ENCODE measurements at places on chromosomes 3 and 15. TPM values are rescaled to one million over a fixed set of nuclear protein-coding genes. Genes with fewer than 3 reads are reported as not detected.

Gene ROPN1
- total RNA-seq: 0.42 TPM

DNA sequence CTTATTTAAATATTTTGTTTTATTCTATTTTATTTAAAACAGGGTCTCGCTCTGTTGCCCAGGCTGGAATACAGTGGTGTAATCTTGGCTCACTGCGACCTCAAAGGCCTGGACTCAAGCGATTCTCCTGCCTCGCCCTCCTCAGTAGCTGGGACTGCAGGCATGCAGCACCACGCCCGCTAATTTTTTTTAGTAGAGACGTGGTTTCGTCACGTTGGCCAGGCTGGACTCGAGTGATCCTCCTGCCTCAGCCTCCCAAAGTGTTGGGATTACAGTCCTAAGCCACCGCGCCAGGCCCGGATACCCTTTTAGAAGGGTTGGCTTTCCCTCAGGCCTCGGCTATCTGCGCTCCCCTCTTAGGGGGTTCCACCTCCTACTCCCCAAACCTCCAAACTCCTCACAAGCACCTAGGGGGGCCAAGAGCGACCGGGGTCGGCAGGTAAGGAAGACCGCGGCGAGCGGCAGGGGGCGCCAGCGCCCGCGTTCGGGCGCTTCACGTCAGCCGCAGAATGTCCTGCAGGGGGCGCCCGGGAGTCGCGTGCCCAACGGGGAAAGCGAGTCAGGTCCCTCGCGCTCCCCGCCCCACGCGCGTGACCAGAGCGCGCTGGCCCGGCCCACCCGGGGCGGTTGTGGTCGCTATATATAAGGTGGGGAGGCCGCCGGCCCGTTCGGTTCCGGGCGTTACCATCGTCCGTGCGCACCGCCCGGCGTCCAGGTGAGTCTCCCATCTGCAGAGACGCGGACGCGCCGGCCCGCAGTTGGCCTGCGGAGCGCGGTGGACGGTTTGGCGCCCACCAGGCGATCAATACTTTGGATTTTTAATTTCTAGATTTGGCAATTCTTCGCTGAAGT lies 51.8 kb upstream of the GATM start:
- DNase-seq: peak; percentile 79

DNA sequence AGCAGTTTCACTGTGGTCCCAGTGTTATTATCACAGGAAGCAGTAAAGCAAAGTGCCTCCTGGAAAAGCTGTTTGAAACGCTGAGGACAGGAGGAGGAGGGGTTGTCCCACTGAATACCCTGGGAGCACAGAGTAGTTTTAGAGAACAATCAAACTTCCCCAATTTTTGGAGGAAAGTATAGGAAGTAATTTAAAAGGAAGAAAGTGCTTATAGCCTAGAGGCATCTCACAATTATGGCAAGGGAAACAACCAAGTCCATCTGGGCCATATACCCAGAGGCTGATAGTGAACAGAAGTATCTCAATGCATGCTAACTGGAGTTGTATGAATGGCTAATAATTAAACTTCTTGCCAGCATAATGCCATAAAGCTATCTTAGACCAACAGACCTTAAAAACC lies 137.2 kb upstream of the EPHA6 start:
- no peak for DNase-seq

- no peak for DNase-seq
These were observed 65.2 kb upstream of the UBE2E1 start for GRCh38 chr3:23740517-23740965.

DNA sequence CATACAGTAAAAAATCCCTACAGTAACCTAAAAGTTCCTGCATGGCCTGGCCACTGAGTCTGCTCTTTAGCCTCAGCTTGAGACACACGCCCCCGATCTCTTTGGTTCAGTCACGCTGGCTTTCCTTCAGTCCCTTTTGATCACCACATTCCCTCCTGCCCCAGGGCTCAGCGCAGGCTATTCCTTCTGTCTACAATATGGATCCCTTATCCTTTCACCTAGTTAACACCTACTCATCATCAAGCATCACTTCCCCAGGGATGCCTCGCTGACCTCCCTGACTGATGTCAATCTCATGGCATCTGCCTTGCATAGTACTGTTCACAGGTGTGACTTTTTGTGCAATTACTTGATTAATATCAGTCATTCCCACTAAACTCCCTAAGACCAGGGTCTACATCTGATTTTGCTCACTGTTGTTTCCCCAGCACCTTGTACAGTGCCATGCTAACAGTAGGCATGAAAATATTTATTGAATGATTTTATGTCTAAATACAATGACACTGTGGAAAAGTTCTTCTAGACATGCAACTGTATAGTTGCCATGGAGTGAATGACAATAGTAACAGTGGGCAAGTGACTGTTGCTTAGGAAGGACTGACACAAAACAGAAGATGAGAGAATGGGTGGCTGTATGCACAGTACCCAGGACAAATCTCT lies at the start of gene SNTN:
Gene SNTN, plus strand, starts transcription at position 610 of the 660 bp plus-strand sequence. Its CDS starts 13 bp downstream, at position 623.
- DNase-seq: no peak

- no peak for DNase-seq
These were observed 5.4 kb upstream of the SEC11A start for GRCh38 chr15:84721371-84721770.

Gene DENND4A
- 13.9 TPM for total RNA-seq

DNA sequence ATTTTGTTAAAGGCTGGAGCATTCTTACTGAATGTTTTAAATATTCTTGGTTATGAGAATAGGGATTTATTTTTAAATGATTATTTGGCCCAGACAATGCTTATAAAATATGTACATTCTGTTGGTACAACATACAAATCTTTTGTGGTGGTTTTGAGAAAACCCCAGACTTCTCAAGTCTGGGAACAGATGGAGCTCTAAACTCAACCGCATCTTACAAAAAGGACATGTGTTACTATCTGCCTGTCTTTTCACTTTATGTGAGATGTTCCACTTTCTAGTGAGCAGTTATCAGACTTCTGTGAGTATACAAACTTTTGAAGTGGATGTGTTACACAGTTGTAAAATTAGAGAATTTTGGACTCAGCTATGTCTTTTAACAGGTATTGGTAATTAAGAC lies 135.5 kb upstream of the RBMS3 start:
- no peak for DNase-seq

GRCh38 chr3:53256704-53257055 lies 858 bp upstream of the TKT start:
- no peak for DNase-seq

DNA sequence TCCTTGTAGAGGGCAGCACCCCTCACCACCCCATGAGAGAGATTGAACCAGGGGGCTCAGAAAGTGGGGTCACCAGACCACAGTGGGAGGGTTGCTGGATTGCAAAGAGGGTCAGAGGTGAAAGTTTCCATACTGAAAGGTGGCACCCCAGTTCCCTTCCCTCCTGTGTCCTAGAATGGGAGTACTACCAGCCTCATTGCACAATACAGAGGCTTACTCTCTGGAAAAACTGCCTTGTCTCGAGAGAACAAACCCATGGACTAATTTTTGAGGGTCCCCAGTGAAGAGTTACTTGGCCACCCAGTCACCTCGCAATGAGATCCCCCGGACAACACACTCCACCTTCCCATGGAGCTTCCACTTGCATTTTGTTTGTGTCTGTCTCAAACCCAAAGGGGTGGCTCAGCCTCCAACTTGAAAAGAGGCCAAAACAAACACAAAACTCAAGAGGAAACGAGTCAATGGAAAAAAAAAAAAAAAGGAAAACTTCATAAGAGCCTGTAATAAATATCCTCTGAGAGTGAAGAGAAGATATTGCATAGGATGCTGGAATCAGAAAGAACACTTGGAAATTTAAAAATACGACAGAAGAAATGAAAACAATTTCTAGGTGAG lies 18.6 kb downstream of the MESP2 start:
- peak; percentile 54 for DNase-seq

DNA sequence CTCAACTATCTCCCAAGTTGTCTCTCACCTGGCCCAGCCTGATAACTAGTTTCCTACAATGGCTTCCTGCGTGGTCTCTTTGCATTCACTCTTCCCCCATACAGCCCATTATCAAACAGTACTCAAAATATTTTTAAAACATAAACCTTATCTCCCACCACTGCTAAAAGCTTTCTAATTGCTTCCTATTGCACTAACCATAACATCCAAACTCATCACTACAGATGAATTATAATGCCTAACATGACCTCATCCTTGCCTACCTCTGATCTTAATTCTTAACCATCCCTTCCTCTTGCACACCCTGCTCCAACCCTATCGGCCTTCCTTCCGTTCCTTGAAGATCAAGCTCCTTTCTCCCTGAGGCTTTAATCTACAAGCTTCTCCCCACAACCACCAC lies 17.0 kb downstream of the ACAP2 start:
- DNase-seq: no peak

- DNase-seq: no peak
These were observed 46.9 kb upstream of the CHD2 start for GRCh38 chr15:92853222-92853621.

DNA sequence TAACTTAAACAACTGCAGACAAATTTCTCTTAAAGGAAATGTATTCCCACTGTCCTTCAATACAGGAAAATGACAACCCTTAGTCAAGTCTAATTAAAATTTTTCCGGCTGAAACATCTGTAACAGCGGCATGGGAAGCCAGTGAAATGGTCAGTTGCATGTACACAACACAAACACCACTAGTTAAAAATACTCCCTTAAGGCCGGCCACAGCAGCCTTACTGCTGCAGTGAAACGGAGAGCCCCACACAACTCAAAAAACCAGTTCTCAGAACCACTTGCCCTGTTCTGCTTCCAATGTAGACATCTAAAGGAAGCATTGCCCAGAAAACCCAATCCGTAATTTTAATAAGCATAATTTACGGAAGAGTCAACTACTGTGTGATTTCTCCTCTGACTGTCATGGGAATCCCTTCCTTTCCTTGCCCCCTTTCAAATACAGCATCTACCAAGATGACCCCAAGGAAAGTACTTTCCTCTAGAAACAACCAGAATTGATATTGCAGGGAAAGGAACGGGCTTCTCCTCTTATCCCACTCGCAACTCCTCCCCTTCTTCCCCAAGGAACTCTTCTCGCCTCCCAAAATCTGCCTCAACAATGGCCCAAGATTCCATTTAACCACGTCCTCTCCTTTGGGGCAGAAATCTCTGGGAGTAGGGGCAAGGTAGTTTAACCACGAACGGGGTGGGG lies 1.6 kb downstream of the FBN1 start:
- DNase-seq: no peak

Gene CPN2
- 1.5 TPM for total RNA-seq

DNA sequence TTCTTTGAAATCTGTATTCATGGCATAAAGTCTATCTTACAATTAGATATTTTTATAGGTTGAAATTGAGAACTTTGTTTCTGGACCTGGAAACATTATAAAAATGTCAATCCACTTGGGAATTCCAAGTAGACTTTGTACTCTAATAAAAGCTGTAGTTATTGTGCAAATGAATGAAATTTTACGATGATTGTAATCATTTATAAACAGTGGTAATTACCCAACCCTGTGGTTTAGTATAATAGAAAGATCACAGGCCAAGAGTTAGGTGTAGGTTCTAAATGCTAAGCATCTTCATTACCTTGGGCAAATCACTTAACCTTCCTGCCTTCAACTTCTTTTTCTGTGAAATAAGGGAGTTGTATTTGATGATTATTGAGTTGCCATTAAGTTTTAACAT lies 13.2 kb upstream of the SLC7A14 start:
- no peak for DNase-seq

GRCh38 chr15:56040081-56041035 lies 46.9 kb upstream of the NEDD4 start:
- peak; percentile 13 for DNase-seq

DNA sequence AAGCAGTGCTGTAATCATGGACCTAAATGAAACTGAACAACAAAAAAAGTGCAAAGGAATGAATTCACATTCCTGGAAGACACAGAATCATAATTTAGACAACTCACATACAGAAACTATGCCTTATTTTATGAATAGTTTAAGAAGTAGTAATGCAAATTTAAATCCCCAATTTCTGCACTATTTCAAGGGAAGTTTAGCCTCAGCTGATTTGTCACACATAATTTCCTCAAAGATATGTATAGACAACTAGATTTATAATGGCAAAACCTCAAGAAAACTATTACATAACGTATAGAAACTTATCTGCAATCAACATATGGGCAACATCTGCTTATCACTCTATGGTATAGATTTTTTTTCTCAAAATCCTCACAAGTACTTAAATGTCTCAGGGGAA lies 7.8 kb upstream of the PTX3 start:
- no peak for DNase-seq

Gene ZNF592
- 20.2 TPM for total RNA-seq

Measured in heart right ventricle (tissue), 16 donors.